ENCODE measurements at places on chromosomes 7 and 10. TPM values are rescaled to one million over a fixed set of nuclear protein-coding genes. Genes with fewer than 3 reads are reported as not detected.

The GPR146 gene
- total RNA-seq, result 13.4 TPM

The GNAT3 gene
- total RNA-seq, result not detected

The SP8 gene
- not detected for total RNA-seq

The SEC31B gene
- 2.0 TPM for total RNA-seq

The LRIT1 gene
- not detected for total RNA-seq

The AEBP1 gene
- 193 TPM for total RNA-seq

The RPP30 gene
- total RNA-seq, result 24.6 TPM

The CCDC3 gene
- total RNA-seq, result 14.9 TPM

The ZDHHC6 gene
- total RNA-seq, result 11.0 TPM

The NUTM2B gene
- total RNA-seq, result 0.48 TPM

The MYO1G gene
- 0.78 TPM for total RNA-seq

The PAPSS2 gene
- 13.4 TPM for total RNA-seq

The SEC23IP gene
- total RNA-seq, result 16.4 TPM

The AKR1C3 gene
- total RNA-seq, result 48.9 TPM

The EPO gene
- not detected for total RNA-seq

The EGFR gene
- 21.1 TPM for total RNA-seq

The HOXA5 gene
- total RNA-seq, result 0.24 TPM

The SUGCT gene
- total RNA-seq, result 2.6 TPM

The IFIT2 gene
- total RNA-seq, result 2.6 TPM
